ENCODE measurements at places on chromosomes 5 and 9.

- DNase-seq, result peak; percentile 43
Measured at GRCh38 chr9:86287013-86287412, 4.7 kb upstream of the ISCA1 start.

- DNase-seq, result no peak
Measured at GRCh38 chr5:110342683-110343082, 383.8 kb downstream of the TMEM232 start.

DNA sequence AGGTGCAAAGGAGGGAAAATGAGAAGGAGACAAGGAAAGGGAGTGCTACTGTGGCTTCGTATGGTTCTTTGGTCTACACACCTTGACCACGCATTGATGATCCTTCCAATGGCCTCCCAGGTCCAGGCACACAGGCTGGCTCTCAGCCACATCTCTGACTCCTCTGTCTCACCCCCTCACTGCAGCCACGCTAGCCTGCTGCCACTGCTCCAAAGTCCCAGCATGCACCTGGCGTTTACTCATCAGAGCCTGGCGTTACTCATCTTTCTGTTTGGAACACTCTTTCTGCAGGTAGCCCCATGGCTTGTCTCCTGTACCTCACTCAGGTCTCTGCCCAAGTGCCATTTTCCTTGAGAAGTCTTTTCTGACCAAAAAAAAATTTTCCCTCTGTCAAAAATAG is 195.5 kb downstream of the SNCAIP start:
- DNase-seq, result no peak

DNA sequence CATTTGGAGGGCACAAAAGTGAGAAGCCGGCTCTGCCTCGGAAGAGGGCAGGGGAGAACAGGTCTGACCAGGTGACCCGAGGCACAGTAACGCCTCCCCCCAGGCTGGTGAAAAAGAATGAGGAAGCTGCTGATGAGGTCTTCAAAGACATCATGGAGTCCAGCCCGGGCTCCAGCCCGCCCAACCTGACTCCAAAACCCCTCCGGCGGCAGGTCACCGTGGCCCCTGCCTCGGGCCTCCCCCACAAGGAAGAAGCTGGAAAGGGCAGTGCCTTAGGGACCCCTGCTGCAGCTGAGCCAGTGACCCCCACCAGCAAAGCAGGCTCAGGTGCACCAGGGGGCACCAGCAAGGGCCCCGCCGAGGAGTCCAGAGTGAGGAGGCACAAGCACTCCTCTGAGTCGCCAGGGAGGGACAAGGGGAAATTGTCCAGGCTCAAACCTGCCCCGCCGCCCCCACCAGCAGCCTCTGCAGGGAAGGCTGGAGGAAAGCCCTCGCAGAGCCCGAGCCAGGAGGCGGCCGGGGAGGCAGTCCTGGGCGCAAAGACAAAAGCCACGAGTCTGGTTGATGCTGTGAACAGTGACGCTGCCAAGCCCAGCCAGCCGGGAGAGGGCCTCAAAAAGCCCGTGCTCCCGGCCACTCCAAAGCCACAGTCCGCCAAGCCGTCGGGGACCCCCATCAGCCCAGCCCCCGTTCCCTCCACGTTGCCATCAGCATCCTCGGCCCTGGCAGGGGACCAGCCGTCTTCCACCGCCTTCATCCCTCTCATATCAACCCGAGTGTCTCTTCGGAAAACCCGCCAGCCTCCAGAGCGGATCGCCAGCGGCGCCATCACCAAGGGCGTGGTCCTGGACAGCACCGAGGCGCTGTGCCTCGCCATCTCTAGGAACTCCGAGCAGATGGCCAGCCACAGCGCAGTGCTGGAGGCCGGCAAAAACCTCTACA is 11.8 kb downstream of the QRFP start:
- no peak for DNase-seq

- no peak for DNase-seq
Measured at GRCh38 chr9:81211741-81212140, 477.6 kb downstream of the TLE1 start.

GRCh38 chr5:175809531-175810121 is 61.8 kb upstream of the CPLX2 start:
- DNase-seq, result peak; percentile 48

GRCh38 chr9:128940271-128940921 is 7.0 kb downstream of the DOLK start:
- DNase-seq, result no peak

- DNase-seq, result no peak
Measured at GRCh38 chr5:169104937-169105494, 195.9 kb downstream of the SLIT3 start.

DNA sequence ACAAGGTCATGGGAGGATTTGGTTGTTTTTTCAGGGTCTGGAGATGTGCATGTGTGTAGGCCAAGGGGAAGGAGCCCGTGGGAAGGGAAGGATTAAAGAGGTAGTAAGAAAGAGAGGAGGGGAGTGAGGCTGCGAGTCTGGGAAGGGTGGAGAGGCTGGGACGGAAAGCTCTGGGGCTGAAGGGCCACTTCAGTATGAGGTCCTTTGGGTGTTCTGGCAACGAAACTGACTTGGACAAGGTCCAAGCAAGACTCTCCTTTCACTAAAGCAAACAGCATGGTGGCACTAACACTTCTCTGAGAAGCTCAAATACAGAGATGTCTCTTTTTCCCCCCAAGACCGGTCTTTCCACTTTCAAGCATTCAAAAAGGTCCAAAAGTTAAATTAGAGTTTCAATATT is 394.5 kb downstream of the ARHGEF28 start:
- no peak for DNase-seq

DNA sequence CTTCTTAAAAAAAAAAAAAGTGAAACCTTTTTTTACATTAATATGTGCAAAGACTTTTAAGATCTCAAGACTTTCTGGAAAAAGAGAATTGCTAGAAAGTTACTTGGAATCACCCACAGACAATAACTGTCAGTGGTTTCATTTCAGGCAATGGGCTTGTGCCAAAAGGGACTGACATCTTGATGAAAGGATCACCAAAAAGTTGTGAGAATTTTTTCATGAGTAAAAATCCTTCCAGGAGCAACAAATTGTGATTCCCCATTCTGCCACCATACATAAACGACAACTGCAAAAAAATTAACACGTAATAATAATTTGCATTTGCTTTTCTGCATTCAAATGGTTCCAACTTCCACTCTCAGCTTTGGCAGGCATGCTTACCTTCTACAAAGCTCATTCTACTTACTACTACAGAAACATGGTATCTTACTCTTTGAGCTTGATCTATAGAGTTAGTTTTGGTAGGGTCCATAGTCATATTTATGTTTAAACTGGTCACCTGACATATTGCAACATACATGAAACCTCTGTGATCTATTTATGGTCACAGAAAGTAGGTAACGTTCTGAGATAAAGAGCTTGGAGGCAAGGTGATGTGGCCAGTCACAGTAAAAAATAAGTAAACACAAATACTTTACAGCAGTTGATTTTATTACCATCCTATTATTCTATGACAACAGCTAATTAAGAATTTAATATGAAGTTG is 3.0 kb downstream of the NREP start:
- DNase-seq, result no peak

- DNase-seq, result peak; percentile 77
Measured at GRCh38 chr9:86965636-86966395, 18.5 kb upstream of the GAS1 start.

- DNase-seq, result no peak
Measured at GRCh38 chr9:95481000-95481399, 35.8 kb downstream of the PTCH1 start.

DNA sequence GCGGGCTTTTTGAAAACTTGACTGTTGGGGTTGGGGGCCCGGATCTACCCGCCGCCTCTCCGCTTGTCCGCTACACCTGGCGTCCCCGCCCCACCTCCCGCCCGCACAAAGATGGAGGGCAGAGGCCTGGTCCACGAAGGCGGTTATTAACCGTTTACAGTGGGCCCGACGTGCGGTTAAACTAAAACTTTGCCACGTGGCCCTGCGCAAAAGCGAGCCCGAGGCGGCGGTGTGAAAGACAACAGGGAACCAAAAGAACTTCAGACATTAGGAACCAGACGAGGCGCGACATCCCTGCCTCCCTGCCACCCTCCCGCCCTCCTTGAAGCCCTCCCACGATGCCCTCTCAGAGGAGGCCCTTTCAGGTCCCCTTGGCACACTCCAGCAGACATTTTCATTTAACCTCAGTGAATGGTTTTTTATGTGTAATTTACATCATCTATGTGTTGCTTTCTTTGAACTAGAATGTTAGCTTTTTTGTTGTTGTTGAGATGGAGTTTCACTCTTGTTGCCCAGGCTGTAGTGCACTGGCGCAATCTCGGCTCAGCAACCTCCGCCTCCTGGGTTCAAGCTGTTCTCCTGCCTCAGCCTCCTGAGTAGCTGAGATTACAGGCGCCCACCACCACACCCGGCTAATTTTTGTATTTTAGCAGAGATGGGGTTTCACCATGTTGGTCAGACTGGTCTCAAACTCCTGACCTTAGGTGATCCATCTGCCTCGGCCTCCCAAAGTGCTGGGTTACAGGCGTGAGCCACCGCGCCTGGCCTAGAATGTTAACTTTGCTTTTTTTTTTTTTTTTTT is 999 bp upstream of the HNRNPA0 start:
- no peak for DNase-seq

- peak; percentile 85 for DNase-seq
Measured at GRCh38 chr9:135147474-135147805, 60.0 kb downstream of the OLFM1 start.

- peak; percentile 11 for DNase-seq
Measured at GRCh38 chr5:83957188-83957587, 236.5 kb upstream of the HAPLN1 start.

- DNase-seq, result peak; percentile 69
Measured at GRCh38 chr5:177362610-177363507, 5.1 kb downstream of the RGS14 start.

GRCh38 chr5:150605546-150605945 is 34.9 kb upstream of the SYNPO start:
- DNase-seq, result no peak

GRCh38 chr9:93198117-93198837 is 14.3 kb downstream of the WNK2 start:
- peak; percentile 64 for DNase-seq

DNA sequence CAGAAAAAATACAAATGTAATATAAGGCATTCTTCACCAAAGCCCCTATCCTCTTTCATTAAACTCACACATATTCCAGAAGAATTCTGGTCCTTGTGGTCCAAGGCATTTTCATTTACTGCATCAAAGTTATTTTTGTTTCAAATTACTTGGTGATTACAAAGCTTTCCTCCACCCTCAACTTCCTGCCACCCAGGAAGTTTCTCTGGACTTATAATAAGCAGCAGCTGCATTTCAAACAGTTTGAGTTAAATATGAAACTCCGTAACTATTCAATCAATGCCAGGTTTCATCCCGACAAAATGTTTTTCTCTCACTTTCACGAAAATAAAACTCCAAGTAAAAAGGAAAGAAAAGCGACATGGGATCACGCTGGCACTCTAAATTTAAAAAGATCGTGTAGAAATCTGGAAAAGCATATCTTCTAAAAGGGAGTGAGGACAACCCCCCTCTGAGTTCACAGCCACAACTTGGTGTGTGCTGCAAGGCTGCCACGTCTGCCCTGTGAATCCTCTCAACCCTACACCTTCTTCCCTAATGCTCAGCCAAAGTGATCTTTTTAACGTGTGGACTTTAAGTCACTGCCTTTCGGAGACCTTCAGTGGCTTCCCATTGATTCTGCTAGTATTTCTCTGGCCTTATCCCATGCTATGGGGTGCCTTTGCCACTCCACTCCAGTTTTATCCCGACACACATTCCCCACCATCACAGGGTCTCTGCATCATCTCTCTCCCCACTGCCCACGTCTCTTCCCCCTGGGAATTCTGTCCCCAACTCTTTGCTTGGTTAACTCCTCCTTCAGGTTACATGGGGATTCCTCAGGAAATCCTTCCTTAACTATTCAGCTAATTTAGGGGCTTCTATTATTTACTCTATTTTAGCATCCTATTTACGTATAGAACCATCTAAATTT is 91.1 kb upstream of the CER1 start:
- DNase-seq, result peak; percentile 22

Measured in tongue (tissue), 3 donors.